ENCODE measurements at places on chromosomes 5 and 9.

GRCh38 chr5:2750026-2750757 lies 1.3 kb downstream of the IRX2 start:
- DNase-seq = no peak

DNA sequence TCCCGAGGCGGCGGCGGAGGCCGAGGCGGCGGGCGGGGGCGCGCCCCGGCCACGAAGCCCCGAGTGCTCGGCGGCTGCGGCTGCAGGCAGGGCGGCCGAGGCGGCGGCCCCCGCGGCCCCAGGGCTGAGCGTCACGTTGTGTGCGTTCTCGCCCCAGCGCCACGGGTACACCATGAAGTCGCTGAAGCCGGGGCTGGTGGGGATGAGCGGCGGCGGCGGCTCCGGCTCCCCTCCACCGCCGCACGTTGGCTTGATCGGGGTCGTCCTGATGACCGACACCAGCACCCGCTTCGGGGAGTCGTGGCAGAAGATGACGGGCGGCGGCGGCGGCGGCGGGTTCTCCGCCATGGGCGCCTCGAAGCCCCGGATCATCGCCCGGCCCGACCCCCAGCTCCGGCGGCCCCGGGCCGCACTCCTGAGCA lies 498 bp downstream of the ZNF367 start:
- DNase-seq = peak; percentile 15

GRCh38 chr9:6917162-6917561 lies 159.4 kb downstream of the KDM4C start:
- no peak for DNase-seq

GRCh38 chr9:127546125-127546832 lies 65.8 kb upstream of the STXBP1 start:
- DNase-seq = no peak

DNA sequence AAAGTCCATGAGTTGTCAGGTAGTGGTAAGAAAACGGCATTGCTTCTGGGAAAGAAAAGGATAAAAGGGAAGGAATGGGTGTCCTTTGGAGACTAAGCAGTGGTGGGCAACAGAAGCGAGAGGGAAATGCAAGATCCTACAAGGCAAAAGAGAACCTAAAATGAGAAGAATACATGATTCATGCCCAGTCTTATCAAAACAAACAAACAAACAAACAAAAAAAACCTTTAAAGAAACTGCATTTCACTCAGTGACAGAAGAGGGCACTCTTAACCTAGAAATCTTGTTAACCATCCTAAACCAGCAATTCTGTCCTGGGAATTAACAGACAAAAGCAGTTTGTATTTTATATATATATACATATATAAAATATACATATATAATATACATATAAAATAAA lies 88.5 kb downstream of the SUSD1 start:
- peak; percentile 53 for DNase-seq

- DNase-seq = no peak
Measured at GRCh38 chr5:54581831-54582548, 64.4 kb downstream of the SNX18 start.

GRCh38 chr9:123548741-123549545 lies 192.9 kb downstream of the CRB2 start:
- DNase-seq = no peak

- no peak for DNase-seq
Measured at GRCh38 chr5:140420665-140421361, 19.2 kb downstream of the ANKHD1 start.

DNA sequence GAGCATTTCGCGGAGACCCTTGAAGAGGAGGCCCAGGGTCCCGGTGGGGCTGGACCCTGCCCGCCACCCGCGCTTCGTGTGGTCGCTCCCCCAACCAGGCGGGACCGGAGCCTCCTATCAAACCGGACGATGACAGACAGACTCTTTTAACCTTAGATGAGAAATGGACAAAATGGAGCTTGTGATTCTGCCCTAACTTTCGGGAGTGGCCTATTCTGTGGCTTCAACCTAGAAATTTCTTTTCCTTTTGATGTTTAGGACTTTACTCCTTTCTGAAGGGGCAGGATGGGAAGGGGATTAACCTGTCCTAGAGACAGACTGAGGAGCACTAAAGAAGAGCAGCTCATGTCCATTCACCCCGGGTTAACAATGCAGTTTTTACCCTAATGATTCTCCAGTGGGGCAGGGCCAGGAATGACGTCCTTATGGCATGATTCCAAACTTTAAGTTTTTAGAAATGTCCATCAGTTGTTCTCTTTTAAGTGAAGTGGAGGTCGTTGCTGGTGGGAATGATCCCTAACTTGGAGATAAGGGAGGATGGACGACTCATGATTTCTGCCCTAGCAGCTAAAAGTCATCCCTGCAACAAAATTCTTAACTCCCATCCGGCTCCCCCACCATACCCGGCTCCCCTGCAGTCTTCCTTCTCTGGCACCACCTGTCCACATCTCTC lies 1.0 kb downstream of the NIPSNAP3A start:
- peak; percentile 48 for DNase-seq

DNA sequence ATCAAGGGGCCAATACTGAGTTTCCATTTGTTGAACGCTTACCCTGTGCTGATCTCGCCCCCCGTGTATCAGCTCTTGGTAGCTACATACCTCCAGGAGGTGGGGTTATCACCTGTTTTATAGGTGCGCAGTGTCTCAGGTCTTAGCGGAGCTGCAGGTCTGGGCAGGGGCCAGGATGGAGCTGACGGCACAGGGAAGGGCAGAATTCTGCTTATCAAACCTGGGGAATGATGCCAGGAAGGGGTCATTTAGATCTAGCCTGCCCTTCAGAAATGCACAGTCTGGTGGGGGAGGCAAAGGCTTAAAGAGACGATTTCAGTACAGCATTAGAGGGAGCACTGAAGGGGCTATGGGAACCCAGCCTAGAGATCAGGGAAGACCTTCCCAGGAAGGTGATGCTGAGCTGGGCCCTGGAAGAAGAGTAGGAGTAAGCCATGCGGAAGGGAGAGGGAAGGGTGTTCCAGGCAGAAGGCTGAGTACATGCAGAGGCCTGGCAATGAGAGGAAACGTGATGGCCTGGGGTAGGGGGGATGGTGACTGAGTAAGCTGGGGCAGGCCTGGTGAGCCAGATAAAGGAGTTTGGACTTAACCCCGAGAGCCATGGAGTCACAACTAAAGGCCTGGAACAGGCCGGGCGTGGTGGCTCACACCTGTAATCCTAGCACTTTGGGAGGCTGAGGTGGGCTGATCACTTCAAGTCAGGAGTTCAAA lies 31.5 kb downstream of the OLFML2A start:
- DNase-seq = no peak

DNA sequence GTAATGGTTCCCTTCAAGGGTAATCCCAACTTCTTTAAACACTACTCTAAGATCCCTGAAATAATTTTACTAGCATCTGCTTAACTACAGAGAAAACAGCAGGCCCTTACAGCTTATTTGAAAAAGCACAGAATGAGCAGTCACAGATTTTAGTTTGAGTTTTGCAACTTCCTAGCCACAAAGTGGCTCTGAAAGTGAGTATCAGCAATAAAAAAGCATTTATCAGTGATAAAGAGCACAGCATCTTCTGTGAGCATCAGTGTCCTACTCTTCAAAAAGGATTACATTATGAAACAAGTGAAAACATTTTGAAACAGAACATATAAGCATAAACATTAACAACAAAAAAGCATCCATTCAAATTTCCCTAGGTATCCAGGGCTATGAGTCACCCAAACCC lies 45.0 kb downstream of the SAXO1 start:
- no peak for DNase-seq

DNA sequence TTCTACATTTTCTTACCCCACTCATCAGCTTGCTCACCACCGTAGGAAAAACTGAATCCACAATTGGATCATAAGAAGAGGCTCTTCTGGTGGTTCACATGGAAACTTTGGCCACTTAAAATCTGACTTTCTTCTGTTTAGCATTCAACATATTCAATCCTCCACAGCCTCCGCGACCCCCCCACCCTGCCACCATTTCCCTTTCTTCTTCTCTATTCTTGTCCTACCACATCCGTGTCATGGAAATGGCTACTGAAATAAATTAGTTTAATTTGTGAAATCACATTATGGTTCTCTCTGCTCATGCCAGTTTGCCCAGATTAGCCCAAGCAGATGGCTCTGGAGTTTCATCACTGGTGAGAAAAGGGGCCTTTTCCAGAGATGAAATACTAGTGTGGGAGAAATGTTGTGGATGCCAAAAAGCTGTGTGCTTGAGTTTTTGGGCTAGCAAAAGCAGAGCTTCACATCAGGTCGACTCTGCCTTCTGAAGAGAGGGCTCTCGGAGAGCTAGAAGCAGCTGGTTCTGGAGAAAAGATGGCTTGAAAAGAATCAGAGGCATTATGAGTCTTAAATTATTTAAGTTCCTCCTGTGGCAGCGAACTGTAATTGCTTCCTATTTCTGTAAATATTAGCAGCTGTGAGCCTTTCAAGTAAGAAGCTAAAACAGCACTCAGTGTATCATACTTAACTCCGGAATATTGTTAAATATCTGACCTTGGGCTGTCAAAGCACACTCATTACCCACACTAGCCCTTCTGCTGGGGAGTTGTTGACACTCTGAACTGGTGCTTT lies 107.1 kb downstream of the MAT2B start:
- no peak for DNase-seq

DNA sequence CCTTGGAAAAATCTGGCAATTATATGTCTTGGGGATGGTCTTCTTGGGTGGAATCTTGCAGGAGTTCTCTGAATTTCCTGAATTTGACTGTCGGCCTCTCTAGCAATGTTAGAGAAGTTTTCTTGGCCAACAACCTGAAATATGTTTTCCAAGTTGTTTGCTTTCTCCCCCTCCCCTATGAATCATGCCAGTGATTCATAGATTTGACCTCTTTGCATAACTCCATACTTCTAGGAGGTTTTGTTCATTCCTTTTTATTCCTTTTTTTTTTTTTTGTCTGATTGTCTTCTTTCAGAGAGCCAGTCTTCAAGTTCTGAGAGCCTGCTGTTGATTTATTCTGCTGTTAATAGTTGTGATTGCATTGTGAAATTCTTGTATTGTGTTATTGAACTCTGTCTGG lies 56.7 kb upstream of the SLC44A1 start:
- no peak for DNase-seq

DNA sequence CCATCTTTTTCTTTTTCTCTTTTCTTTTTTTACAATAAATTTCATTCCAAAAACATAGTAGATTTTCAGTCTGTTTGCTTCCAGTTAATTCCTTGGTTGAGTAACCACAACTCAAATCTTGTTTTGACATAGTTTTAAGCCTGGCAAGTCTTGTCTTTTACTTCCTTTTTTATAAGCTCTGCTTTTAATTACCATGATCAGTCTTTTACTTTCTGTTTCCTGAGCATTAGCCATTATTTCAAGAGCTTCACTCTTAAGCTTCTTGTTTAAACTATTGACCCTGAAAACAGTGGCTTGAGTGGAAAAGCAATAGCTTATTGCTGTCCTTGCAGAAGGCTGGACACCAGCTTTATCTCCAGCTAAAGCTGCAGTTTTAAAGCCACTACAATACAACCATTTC lies 1363.3 kb downstream of the MAT2B start:
- no peak for DNase-seq

GRCh38 chr9:110531776-110532175 lies 47.8 kb downstream of the SVEP1 start:
- peak; percentile 28 for DNase-seq

- no peak for DNase-seq
Measured at GRCh38 chr9:124353166-124353768, 62.0 kb downstream of the PSMB7 start.
